Iris pigment epithelial cell (primary cell): ENCODE measurements at places on chromosomes 6 and 20.

- peak; percentile 69 for DNase-seq
These were observed 381 bp upstream of the PEX7 start for GRCh38 chr6:136822046-136822375.

- no peak for DNase-seq
These were observed 622 bp downstream of the MRGBP start for GRCh38 chr20:62796699-62797491.

GRCh38 chr6:16440636-16441212, 202.3 kb downstream of the GMPR start:
- DNase-seq, result no peak

DNA sequence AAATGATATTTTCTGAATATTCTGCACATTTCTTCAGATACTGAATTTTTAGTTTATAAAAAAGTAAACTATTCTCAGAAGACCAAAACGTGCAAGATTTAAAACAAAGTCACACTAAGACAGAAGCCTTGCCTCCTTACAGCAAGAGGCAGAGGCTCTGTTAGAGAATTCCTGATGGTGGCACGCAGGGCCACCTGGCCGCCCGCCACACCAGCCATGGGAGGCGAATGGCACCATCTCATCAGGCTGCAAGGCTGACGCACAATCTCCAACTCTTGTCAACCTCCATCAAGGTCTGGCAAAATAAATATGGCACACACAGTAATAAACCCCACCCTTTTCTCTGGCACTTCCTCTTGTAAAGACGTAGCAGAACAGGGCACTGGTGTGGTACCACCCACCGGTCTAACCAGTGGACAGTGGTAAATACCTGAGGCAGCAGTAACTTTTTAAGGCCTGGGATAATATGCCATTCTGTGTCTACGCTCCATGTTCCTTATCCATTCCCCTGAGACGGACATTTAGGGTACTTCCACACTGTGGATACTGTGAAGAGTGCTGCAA, 111.4 kb downstream of the WDR27 start:
- DNase-seq, result no peak

DNA sequence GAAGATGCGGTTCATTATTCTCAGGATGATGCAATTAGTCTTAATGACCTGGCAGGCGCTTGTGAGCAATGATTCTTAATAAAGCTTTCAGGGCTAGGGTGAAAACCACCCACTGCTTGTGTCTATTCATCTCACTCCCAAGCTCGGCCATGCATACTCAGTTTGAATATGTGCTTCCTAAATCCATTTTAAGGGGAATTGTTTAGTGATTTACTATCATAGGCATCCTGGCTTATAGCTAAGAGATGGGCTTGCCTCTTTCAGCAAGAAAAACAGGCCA, 141.1 kb upstream of the SLC24A3 start:
- DNase-seq, result no peak

- DNase-seq, result peak; percentile 29
These were observed 3.4 kb upstream of the BHLHE23 start for GRCh38 chr20:63009988-63010769.

DNA sequence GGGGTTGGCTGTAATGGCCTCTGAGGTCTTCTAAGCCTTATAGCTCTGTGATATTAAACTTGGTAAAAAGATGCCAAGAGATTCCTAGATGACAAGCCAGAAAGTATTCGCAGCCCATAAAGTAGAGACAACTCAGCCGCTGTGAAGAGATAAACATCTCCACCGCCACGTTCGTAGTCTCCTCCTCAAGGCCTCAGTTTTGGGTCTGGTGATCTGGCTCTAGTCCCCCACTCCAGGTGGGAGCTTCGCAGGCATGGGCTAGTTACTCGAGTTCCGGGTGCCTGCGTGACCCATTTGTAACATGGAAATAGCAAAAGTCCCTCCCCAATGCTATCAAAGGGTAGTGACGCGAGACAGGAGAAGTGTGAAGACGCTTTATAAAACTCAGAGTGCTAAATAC, 28.3 kb upstream of the AFDN start:
- DNase-seq, result no peak

GRCh38 chr6:129022011-129022553, 139.1 kb downstream of the LAMA2 start:
- no peak for DNase-seq

DNA sequence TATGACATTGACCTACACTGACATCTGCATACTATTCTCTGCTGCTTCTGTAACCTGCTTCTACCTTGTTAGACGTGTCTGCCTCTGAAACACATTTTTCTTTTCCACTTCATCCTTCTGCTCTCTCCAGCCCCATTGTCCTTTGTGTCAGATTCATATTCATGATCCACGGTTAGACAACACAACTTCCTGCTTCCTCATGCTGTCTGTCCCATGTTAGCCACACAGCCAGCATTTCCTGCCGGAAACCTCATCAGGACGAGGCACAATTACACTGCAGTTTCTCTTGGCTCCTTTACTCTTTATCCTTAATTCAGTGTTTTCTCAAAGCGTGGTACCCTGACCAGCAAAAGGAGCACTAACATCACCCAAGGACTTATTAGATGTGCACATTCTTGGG, 150.2 kb downstream of the TBC1D7 start:
- DNase-seq, result no peak

DNA sequence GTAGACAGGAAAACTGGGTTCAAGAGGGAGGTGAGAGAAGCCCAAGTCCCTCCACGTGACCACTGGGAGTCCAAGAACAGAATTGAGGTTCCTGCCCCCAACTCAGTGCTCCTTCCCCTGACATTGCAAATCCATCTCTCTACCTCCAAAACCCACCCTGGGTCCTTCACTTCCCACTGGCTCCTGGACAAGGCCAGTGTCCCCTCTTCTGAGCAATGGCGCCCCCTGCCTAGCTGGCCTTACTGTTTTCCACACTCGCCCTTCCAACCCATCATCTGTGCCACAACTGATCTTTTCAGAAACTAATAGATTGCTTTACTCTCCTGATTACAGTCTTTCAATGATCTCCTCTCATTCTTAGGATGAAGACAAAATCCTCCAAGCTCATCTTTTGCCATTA, 200.3 kb downstream of the ANKRD60 start:
- no peak for DNase-seq

DNA sequence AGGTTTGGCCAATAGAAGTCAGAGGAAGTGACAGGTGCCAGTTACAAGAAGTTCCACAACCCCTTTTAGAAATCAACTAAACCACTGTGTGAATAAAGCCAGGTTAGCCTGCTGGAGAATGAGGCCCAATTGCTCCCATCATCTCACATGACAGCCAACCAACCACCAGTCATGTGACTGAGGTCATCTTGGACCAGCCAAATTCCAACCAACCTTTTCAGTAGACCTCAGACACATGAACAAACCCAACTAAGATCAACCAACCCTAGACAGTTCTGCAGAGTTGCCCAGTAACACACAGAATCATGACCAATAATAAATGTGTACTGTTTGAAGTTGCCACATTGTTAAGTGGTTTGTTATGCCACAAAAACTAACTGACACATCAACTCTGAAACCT, 44.6 kb upstream of the GGTLC1 start:
- no peak for DNase-seq

GRCh38 chr6:36955671-36956445, 1.3 kb downstream of the PI16 start:
- no peak for DNase-seq

DNA sequence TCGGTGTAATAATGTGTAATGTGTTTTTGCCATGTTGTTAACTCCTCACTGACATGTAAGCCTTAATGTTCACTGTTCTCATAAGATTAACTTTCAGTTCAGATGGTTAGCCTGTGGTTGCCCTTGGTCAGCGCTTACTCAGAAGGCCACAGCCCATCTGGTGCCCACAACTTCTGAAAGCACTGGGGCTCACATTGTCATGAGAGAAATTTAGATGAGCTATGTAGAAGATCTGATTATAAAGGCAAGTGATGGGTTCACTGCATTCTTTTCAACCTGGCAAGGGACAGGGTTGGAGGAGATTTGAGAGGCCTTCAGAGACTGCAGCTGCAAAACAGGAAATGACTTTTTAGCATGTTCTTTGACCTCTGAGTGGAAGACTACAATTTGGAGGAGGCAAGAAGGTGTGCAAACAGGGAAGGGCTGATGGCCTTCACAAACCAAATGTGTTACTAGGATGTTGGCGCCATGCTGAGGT, 242.3 kb upstream of the SUPT3H start:
- DNase-seq, result peak; percentile 75

GRCh38 chr6:168361766-168362165, 42.2 kb upstream of the DACT2 start:
- DNase-seq, result no peak

- no peak for DNase-seq
These were observed 14.8 kb downstream of the HEY2 start for GRCh38 chr6:125764121-125764671.

DNA sequence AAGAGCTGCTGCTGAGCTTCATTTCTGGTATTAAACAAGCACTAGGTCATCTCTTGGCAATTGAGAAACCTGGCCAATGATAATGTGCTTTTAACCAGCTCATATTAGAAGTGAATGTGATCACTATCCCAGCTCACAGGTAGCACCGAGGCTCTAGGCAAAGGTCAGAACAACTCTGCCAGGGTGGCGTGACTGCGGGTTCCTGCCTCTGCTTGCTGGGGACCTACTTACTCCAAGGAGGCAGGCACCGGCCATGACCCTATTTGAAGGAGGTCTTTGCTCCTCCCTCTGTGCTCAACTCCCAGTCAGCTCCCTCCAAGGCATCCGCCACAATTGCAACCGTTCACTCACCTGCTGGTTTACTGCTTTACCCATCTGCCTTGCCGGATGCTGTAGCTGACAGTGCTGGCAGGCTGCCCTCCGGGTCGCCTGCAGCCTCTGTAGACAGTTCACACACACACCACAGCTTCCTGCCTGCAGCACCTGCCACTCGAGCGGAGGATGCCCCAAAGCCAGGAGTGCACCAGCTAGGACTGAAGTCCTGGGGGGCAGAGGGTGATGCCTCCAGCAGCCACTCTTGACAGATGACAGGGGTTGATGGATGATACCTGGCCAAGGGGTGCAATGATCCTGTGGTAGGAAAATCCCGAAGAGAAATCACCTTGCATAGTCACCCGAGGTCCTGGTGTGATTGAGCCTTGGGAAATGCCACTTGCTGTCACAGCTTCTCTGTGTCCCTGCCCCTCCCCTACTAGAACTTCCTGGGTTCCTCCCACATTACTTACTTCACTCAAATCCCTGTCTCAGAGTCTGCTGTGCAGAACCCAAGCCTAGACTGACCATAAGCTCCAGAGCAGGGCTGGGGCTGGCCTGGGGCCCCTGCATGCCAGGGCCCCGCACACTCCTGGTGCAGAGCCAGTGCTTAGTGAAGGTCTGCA, 8.8 kb upstream of the VSX1 start:
- no peak for DNase-seq

DNA sequence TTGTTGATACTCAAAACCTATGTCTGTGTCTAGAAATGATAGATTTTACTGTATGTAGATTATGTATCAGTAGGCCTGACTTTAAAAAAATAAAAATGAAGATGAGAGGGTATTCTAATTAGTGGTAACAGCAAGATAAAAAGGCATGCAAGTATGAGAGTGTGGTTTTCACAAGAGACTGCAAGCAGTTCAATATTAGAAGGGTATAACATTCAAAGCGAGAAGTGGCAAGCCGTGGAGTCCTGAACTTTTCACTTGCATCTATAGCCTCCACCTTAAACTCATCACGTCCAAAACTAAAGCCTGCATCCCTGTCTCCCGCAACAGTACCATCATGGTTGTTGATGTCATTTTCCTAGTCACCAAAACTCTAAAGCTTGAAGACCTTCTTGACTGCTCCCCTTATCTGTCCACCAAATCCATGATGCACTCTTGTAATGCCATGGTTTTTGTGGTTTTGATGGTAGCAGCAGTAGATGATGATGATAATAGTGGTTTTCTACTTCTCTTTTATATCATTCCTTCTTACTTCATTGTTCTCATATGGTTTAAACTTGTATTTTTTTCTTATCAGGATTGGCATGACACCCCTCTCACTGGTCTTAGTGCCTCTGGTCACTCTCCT, 9.2 kb upstream of the CGA start:
- no peak for DNase-seq

- no peak for DNase-seq
These were observed 972.7 kb downstream of the KIF16B start for GRCh38 chr20:15600565-15600964.

GRCh38 chr6:114063956-114064355, 93.0 kb upstream of the HDAC2 start:
- DNase-seq, result no peak
